HEK293T (cell line): ENCODE measurements at places on chromosomes 2 and 18.
A peak's percentile ranks its signal among the peaks of the same experiment; 100 is the strongest.

- no peak for DNase-seq
Observed at GRCh38 chr18:74342416-74343043, 26.9 kb downstream of the C18orf63 start.

DNA sequence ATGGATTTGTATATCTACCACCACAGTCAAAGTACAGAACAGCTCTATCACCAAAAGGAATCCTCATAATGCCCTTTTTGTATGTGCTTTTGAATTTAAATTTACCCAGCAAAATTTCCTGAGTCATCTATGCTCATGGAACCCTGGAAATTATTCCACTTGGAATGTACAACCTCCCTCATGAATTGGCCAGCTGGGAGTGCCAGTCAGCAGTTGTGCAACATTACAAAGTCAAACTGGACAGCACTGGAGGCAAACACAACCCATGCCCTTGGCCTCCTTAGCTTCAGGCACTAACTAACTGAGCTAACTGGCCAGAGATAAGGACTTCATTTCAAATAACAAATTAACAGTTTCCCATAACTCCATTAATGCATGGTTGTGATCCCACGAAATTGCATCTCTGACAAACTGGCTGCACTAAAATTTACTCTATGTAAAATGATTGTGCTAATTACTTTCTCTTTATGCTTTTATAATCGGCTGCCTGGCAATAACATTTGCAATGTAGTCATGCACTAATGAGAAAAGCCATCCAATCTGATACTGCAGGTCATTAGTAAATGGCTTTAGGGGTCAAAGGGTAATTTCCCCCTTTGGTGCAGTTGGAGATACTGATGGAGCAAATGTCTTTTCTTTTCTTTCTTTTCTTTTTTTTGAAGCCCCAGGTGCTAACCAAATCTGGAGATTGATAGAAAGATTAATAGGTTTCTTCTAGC, 270.5 kb downstream of the ACTR3 start:
- DNase-seq, result no peak

DNA sequence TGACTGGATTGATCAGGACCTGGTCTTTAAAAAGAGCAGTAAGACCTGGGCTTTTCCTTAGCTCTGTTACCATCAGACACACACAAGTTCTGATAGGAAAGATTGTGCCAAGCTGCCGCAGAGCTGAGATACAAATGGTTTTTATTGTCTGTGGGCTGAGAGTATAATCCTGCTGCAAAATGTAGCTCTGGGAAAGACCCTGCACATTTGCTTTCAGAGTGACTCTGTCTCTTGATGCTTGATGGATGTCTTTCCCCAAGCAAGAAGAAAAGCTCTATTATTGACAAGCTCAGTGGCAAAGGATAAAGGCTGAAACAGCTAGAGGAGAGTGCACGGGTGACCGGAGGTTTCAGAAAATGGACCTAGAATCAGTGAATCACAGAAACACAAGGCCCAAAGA, 95.3 kb upstream of the PARD3B start:
- no peak for DNase-seq

- DNase-seq, result no peak
Observed at GRCh38 chr2:26184555-26185303, 11.8 kb downstream of the GAREM2 start.

DNA sequence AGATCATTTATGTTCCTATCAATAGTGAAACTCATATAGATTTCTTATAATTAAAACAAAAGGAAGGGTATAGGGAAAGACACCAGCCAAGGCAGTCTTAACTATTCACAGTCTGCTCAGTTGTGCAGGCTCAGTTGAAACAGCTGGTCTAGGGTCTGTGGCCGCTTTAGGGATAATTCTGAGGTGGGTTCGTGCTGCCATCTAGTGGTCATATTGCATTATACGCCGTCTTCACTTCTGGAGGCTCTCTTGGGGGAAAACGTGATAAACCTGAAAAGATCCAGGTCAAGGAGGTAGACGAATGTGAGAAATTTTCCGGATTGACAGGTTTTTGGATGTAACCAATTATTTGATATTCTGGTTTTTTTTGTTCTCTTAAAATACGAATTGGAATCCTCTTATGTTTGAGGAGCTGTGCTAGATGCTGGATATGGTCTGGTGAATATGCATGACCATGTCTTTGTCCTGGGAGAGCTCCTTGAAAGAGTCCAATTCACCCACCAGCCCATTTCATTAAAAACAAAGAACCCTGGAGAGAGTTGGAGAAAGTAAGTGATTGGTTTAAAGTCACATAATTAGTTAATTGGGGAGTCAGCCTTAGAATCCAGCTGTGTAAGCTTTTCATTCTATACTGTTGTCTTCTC, 492.4 kb downstream of the PLCL1 start:
- peak; percentile 67 for DNase-seq

DNA sequence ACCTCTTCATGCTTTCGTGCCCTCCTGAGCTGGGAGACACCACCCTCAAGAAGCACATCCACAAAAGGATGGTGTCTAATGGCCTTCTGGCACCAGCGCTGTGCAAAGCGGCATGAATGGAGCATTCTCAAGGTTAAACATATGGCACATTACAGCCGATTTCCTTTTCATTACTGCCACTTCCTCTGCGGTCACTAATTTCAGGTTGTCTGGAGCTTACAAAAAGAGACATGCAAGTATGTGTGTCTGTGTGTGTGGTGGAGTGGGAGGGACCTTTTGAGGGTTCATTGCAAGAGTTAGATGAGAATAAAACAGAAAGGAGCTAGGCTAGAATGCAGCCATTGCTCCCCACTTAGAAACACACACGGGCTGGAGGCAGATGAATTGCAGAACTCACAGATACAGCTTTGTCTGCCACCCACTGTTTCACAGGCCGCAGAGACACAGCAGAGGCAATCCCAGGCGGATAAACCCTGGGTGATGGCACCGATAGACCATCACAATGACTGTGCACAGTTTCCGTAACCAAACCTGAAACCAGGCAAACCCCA, 76.0 kb downstream of the TGIF1 start:
- no peak for DNase-seq

- no peak for DNase-seq
Observed at GRCh38 chr2:172329416-172329773, 98.0 kb upstream of the ITGA6 start.

GRCh38 chr2:31228717-31229116, 5.2 kb upstream of the EHD3 start:
- no peak for DNase-seq

DNA sequence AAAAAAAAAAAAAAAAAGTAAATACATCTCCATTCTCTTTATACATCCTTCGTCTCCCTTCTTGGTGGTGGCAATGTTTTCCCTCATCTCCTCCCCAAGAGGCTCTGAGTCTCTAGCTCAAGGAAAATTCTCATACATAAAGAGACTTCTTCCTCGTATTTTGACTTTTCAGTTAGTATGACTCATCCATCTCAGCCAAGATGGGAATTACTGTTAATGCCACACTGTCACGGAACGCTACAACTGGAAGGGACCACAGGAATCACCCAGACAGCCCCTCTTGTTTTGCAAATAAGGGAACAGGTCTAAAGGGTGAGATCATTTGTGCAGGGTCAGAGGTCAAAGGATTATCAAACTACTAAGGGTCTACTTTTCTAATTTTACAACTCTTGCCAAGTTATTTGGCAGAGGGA, 19.5 kb downstream of the NFE2L2 start:
- DNase-seq, result peak; percentile 20

GRCh38 chr2:437756-438393, 150.0 kb upstream of the ALKAL2 start:
- DNase-seq, result no peak

DNA sequence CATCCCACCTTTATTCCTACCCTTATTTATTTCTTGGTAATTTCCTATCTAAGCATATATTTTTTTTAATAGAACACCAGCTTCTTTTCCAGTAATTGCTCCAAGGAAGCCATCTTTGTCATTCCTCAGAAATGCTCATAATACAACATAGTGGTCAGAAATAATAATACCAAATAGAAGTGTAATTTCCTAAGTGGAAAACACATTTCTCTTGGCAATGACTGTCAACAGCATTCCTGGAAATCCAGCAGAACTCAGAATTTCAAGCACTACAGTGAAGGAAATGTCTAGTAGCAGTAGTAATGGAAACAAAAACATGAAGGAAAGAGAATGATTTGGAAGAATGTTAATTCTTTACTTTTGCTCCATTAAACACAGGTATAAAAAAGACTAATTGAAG, 56.6 kb downstream of the GDF7 start:
- no peak for DNase-seq

DNA sequence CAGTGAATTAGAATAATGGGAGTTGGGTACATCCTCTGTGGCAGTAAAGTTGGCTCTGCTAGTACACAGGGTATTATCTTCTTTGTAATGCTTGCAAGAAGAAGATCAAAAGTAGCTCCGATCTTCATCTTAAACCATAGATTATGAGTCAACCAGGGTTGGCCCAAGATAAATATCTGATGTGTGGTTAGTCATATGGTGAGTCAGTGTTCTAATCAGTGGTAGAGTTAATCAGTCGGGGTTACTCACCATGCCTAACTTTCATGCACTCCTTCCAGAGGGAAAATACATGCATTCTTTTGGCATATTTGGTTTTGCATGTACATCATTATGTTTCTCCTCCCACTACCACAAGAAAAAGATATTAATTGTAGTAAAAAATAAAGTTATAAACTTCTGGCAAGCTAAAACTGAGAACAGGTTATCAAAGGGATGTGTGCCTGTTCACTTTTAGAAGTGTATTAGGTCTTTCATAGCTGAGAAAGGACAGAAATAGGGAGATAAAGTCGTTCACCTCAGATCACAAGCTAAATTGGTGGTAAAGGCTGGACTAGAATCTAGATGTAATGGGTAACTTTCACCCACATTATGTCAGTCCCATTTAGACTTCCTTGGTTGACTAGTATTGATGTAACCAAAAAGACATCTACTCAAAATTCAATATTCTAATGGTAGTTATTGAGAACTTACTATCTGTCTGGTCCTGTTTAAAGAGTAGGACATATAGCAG, 684.4 kb downstream of the IRS1 start:
- no peak for DNase-seq

- DNase-seq, result no peak
Observed at GRCh38 chr18:36663312-36663711, 165.5 kb downstream of the TPGS2 start.

- DNase-seq, result no peak
Observed at GRCh38 chr2:239852272-239852671, 172.9 kb downstream of the NDUFA10 start.

DNA sequence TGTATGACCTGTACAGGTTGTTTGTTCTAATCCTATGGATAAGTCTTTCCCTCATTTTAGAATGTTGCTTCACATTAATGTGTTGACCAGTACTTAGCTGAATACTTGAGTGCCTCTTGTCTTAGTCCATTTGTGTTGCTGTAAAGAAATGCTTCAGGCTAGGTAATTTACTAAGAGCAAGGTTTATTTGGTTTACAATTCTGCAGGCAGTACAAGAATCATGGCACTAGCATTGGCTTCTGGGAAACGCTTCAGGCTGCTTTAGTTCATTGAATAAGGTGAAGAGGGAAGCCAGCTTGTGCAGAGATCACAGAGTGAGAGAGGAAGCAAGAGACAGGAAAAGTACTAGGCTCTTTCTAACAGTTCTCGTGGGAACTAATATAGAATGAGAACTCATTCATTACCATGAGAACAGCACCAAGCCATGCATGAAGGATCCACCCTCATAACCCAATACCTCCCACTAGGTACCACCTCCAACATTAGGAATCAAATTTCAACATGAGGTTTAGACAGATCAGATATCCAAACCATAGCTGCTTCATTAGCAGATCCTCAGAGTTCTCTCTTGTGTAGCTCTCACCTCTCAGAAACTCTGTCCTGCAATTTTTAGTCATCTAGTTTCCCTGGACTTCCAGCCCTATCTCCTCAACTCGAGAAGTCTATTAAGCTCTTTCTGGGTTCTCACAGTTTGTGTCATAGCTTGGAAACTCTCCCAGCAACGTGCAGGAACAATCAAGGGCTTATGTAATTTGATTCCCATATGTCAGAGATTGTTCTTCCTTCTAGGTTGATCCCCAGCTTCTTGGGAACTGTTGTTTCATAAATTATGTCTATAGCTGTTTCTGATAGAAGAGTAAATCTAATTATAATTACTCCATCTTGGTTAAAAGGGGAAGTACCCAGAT, 2082.3 kb upstream of the CELF4 start:
- DNase-seq, result peak; percentile 34

DNA sequence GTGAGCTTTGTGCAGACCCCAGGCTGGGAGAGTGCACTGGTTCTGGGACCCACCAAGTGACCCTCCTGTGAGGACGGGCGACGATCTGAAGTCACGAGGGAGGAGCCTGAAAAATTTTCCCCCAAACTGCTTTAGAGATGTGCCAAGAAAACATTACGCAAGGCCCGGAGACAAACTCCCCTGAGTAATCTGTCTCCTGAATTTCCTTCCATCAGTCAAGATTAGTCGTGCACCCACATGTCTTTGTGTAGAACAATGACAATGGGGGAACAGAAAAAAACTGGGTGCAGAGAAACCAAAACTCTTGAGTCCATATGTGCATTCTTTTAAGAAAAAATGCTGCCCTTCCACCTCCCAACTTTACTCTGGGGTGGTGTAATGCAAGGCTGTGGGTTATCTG, 12.6 kb upstream of the NCK2 start:
- no peak for DNase-seq

DNA sequence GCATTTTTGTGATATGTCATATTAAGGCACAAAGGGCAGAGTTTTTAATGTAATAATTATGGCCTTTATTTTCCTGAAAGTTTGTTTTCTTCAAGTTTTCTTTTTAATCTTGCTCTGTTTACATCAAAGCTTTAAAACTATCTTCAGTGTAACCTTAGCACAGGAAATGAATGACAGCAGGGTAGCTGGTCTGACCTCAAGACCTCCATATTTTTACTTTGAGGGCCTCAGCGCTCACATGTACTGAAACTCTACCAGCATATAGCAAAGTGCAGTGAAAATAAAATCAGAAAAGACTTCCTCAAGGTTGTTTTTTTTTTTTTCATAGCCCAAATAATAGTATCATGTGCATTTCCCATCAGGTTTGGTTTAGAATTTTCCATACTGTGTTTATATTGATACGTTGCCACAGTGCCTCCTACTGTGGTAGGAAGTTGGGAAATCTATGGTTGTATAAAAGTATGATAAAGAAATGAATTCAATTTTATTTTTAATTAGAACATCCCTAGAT, 163.4 kb downstream of the UBE2E3 start:
- DNase-seq, result no peak

- no peak for DNase-seq
Observed at GRCh38 chr18:11487390-11487789, 122.0 kb upstream of the SLC35G4 start.
